ENCODE measurements at places on chromosomes 5 and 9.

DNA sequence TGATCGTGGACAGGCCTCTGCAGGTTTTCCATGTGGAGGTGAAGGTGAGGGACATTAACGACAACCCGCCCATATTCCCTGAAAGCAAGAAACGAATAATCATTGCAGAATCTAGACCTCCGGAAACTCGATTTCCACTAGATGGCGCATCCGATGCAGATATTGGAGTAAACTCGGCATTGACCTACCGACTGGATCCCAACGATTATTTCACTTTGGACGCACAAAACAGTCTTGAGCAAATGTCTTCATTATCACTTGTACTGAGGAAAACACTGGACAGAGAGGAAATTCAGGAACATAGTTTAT, 621 bp downstream of the PCDHA13 start:
- DNase-seq: peak; percentile 3

GRCh38 chr5:56631719-56632118, 183.6 kb upstream of the MAP3K1 start:
- no peak for DNase-seq

- no peak for DNase-seq
Measured at GRCh38 chr5:30287890-30288289, 905.6 kb upstream of the CDH6 start.

DNA sequence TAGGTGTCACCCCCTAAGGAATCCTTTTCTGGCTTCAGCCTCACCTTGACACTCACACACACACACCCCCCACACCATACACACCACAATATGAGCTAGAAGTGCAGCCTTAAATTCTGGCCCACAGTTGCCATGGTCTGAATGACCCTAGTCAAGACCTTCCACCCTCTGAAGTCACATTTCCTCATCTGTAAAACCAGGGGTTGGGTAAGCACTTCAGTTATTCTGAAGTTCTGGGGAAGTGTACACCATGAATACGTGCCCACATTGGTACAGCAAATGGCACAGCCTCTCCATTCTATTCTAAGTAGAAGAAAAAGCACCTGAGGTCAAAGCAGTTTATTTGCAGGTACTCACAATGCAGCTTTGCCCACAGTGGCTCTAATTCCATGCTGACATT, 372.8 kb upstream of the KLF4 start:
- no peak for DNase-seq

GRCh38 chr5:137300411-137301240, 198.5 kb downstream of the SPOCK1 start:
- no peak for DNase-seq

DNA sequence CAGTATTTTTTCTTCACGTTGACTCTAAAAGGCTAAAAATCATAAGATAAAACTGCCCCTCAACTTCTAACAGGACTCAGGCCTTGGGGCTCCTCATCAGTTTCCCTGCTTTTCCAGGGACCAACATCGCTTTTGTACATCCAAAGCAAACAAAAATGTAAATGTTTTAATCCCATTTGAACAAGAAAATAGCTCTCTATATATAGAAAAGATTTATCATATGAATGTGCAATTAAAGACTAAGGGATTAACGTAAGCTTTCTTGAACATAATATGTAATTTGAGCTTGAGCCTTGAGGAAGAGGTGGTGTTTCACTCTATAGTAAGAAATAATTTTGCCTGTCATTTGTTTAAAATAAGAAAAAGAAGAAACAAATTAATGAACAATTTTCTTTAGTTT, 547.2 kb upstream of the ACO1 start:
- DNase-seq: peak; percentile 1

- DNase-seq: peak; percentile 30
Measured at GRCh38 chr5:134851307-134851923, 5.6 kb downstream of the C5orf24 start.

DNA sequence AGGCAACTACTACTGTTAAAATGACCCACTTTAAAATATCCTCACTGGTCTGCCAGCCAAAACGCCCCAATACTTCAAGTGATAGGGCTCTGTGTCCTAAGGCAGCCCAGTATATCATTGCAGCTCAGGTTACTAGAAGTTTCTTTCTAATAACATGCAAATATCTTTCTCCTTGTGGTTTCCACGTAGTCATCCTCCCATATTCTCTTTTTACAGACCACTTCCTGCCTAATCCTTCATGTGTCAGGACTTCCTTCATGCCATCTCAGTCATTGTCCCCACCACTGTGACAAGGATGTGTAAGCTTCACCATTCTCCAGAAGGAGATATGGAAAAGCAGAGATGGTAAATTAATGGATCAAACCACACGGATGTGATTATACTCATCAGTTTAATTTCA, 813.7 kb downstream of the MAT2B start:
- no peak for DNase-seq

GRCh38 chr5:5854087-5854486, 431.6 kb downstream of the ICE1 start:
- DNase-seq: peak; percentile 22

- no peak for DNase-seq
Measured at GRCh38 chr5:110346893-110347358, 379.5 kb downstream of the TMEM232 start.

- no peak for DNase-seq
Measured at GRCh38 chr9:19176856-19177255, 49.6 kb upstream of the PLIN2 start.

GRCh38 chr9:96116275-96117064, 185.5 kb downstream of the HSD17B3 start:
- DNase-seq: no peak

DNA sequence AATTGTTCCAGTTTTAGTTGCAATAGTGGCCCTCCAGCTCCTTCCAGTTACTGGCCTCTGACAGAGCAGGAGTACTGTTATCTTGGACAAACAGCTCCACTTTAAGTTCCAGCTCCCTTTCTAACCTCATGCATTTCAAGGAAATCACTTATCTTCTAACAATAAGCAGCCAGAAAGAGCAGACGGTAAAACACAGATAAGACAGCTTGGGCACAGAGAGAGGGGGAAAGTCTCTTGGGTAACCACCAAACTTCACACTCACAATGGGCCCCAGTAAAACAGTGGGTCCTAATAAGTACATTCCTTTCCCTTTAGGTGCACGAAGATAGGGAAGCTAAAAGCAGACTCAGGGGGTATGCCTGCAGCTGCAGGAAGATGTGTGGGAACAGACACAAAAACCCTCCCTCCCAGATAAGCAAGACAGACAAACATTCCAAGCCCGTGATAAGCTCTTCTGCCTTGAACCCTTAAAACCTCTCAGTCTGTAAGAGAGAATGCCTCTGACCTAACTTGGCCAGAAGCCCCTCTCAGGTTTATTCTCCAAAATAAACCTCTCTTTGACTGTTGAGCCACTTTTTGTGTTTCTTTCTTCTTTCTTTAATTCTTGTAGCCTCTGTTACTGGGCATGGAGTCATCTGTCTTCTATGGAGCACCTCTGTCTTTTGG, 30.8 kb downstream of the OR1J1 start:
- DNase-seq: no peak

DNA sequence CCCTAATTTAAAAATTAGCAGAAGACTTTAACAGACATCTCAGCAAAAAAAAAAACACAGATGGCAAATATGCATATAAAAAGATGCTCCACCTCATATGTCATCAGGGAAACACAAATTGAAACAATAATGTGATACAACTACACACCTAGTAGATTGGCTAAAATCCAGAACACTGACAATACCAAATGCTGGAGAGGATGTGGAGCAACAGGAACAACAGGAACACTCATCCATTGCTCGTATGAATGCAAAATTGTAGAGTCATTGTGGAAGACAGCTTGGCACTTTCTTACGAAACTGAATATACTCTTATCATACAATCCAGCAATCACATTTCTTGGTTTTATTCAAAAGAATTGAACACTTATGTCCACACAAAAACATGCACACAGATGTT, 22.1 kb downstream of the MCIDAS start:
- DNase-seq: no peak

GRCh38 chr5:7671381-7671993, 179.4 kb downstream of the CFAP90 start:
- no peak for DNase-seq

GRCh38 chr5:41120600-41120999, 49.5 kb upstream of the MROH2B start:
- no peak for DNase-seq

- no peak for DNase-seq
Measured at GRCh38 chr9:96460882-96461281, 10.9 kb downstream of the HABP4 start.

- no peak for DNase-seq
Measured at GRCh38 chr5:81292130-81292529, 9.3 kb upstream of the ZCCHC9 start.

DNA sequence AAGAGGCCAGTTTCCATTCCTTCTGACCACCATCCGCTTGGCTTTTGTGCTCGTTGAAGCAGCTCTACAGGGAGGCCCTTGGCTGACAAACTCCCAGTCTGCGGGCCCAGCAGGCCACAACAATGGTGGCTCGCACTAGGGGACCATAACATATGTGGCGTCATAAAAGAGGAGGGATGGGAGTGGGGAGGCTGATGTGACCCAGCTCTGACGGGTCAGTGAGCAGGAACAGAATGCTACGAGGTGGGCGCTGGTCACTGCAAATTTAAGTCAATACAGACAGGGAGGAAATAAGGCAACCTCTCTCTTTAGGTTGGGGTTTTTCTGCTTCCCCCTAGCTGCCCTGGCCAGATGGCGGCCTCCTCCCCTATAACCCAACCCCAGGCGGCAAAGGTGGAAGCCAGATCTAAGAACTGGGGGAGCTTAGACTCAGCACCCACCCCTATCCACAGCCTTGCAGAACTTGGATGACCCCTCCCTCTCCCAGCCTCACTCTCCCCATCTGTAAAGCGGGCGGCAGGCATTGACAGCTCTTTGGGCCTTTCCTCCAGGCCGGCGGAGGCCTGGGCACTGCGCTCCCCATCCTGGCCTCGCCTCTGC, 778 bp downstream of the FRRS1L start:
- no peak for DNase-seq

GRCh38 chr9:111529787-111530186, 4.8 kb downstream of the ZNF483 start:
- DNase-seq: no peak

DNA sequence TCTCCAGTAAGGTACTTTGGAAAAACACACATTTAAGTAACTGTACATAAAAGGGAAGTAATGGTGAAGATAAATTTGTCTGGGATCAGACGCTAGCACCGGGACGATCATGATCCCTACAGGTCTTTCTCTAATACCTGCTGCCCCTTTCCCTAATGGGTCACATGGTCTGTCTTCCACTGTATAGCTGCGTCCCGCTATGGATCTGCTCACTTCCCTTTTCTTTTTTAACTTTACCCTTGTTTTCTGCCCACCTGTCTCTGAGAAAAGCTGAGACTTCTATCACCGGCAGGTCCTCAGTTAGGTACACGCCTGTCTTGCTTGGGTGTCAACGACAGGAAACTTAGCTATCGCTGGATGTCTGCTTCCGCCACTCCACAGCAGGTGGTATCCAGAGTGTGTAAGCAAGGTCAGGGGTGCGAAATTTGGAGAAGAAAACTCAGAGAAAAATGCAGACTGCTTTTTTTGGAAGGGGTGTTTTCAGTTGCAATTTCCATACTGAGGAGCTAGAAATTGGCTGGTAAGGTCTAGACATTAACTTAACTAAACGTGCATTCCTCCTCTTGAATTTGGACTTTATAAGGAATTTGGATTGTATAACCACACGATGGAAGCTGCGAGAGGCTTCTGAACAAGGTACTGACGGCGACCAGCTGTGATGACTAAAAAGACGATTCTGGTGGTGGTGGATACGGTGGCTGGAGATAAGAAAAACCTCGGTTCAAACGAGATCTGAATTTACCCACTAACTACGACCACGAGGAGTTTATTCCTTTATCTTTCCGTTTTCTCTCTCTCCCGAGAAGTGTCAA, 1.1 kb upstream of the ICE1 start:
- peak; percentile 34 for DNase-seq

DNA sequence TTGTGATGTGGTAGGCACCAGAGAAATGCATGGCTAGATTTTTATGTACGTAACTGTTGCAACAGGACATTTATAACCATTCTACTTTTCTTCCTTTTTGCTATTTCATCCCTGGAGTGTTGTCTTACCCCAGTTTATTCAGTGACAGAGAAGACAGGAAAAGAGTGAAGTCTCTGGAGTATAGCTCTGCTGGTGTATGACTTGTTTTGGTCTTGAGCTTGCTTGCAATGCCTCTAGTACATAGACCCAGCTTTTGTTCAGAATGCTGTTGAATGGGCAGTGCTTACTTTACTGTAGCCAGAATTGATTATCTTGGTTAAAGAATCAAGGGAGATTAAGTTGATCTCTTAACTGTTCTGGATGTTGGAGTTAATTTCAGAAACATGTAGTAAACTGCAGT, 94.3 kb downstream of the PBX3 start:
- DNase-seq: peak; percentile 48

GRCh38 chr5:671459-672328, 21.5 kb downstream of the TPPP start:
- peak; percentile 74 for DNase-seq

DNA sequence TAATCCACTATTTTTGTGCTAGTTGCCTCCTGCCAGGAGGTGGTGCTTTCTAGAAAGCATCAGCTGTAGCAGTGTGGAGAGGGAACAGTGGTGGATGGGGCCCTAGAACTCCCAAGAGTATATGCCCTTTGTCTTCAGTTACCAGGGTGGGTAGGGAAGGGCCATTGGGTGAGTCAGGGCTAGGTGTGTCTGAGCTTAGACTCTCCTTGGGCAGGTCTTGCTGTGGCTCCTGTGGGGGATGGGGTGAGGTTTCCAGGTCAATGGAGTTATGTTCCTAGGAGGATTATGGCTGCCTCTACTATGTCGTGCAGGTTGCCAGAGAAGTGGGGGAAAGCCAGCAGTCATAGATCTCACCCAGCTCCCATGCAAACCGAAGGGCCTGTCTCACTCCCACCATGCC, 11.3 kb upstream of the ADAMTS12 start:
- DNase-seq: no peak
